ENCODE measurements at places on chromosomes 12 and 14.
A peak's percentile ranks its signal among the peaks of the same experiment; 100 is the strongest.

GRCh38 chr14:89853936-89854693, 100.4 kb downstream of the EFCAB11 start:
- no peak for DNase-seq

- no peak for DNase-seq
Observed at GRCh38 chr14:61213191-61213621, 67.9 kb downstream of the TMEM30B start.

DNA sequence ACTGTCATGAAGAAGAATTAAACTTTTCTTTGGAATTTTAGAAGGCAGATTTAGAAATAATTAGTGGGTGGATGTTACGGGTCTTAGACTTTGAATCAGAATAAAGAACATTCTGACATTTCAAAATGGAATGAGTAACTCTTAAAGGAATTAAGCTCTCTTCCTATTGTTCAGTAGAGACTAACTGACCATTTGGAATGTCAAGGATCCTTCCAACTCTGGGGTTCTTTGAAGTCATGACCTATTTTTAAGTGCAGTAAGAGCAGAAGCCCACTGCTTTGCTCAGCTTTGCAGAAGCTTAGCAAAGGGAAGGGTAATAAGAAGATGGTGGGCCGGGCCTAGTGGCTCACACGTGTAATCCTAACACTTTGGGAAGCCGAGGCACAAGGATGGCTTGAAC, 4.0 kb downstream of the CHURC1 start:
- no peak for DNase-seq

- no peak for DNase-seq
Observed at GRCh38 chr12:107779077-107779831, 4.8 kb downstream of the ASCL4 start.

DNA sequence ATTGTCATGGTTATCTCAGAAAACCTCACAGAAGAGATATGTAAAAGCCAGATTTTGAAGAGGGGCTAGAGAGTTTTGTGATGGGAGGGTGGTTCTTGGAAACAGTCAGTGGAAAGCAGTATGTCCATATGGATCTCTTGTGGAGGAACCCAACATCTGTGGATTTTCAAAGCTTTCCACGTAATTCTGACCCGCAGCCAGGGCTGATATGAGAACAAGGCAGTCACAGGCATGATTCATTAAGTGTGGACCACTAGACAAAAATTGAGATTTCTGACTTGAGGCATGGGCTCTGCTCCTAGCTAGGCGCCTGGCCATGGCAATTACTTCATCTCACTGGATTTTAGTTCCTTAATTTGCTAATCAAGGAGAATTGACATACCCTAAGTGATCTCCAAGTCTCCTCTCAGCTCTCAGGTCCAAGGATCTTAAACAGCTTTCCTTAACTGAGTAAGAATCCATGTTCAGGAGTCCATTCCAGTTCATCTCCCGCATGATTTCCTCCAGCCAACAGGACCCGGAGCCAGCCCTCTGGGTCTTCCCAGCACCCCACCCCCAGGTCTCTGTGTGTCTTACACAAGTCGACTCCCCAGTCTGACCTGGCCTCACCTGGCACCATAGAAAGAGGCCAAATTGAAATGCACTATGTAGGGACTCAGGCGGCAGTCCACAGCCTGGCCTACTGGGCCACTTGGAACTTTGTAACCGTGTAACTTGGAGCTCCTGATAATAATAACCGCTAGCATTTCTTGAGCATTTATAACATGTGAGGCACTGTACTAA, 176.3 kb upstream of the PARP11 start:
- no peak for DNase-seq

GRCh38 chr14:75877884-75878283, 103.9 kb downstream of the TGFB3 start:
- no peak for DNase-seq

- no peak for DNase-seq
Observed at GRCh38 chr12:23236811-23237210, 611.8 kb downstream of the ETNK1 start.

GRCh38 chr12:6936636-6937480, 6.8 kb upstream of the RNU7-1 start:
- no peak for DNase-seq

DNA sequence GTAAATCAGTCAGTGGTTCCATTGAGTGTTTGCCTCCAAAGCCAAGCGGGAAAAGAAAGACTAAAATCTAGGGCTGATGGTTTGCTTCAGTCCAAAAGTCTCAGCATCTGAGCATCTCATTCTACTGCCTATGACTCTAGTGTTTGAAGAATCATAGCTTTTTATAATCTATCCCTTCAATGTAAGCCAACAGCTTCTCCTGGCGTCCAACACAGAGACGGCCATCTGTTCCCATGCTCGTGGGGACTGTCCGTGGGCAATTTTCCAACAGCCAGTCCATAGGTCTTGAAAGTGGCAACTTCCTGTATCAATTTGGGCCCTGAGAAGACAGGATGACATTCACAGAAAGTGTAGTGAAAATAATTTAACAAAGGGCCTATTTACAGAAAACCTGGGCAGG, 544.4 kb upstream of the TMEM132C start:
- DNase-seq = no peak

- DNase-seq = no peak
Observed at GRCh38 chr12:7146228-7146627, 16.1 kb downstream of the CLSTN3 start.

GRCh38 chr12:11765421-11765816, 115.9 kb downstream of the ETV6 start:
- DNase-seq = peak; percentile 39

- no peak for DNase-seq
Observed at GRCh38 chr12:7150841-7151240, 20.7 kb downstream of the CLSTN3 start.

- no peak for DNase-seq
Observed at GRCh38 chr14:55339770-55340169, 68.5 kb downstream of the FBXO34 start.

GRCh38 chr14:46048127-46048526, 603.5 kb downstream of the RPL10L start:
- peak; percentile 49 for DNase-seq

- peak; percentile 56 for DNase-seq
Observed at GRCh38 chr12:85179680-85180270, 100.2 kb upstream of the ALX1 start.

- peak; percentile 7 for DNase-seq
Observed at GRCh38 chr12:58969237-58969636, 48.9 kb upstream of the LRIG3 start.

Data from astrocyte of the spinal cord (primary cell).